ENCODE measurements at places on chromosomes 11 and 22.

- DNase-seq, result no peak
Measured at GRCh38 chr22:33470456-33470855, 412.3 kb upstream of the SYN3 start.

GRCh38 chr11:110337570-110338193 lies 41.3 kb upstream of the RDX start:
- DNase-seq, result no peak

DNA sequence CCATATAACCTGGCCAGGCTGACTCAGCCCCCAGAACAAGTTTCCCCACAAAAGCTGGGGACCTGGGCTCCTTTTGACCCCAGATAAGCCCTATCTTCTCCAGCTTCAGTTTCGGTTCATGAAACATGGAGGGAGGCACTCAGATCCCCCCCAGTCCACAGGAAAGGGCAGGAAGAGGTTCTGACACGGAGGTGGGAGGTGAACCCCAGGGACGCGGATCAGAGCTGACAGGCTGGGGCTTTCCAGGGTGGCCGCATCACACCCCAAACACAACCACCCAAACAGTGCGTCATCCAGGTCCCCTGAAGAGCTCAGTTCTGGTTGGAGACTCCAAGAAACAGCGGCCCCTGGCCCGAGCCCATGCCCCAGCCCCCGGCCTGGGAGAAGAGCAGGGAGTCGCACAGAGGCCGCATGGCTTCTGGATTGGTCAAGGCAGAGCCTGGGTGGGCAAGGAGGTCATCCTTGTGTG lies 44.3 kb upstream of the A4GALT start:
- no peak for DNase-seq

- no peak for DNase-seq
Measured at GRCh38 chr22:22914726-22915669, 27.4 kb downstream of the IGLL5 start.

DNA sequence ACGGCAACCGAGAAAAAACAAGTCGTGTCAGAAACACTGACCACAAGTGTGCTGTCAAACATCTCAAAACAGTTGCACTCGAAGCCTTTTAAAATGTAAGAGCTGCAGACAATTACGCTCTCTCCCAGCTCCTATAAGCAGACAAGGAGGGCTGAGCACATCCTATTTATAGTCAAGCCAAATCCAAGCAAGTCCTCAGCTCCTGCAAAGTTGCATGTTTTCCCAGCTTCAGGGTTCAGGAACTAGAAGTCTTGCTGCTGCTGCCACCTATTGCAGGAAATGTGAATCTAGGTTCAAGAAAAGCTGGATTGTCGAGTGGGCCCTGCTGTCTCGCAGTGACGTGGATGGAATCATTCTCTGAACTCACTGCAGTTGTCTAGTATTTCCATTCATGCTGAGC lies 15.5 kb downstream of the EFCAB6 start:
- no peak for DNase-seq

DNA sequence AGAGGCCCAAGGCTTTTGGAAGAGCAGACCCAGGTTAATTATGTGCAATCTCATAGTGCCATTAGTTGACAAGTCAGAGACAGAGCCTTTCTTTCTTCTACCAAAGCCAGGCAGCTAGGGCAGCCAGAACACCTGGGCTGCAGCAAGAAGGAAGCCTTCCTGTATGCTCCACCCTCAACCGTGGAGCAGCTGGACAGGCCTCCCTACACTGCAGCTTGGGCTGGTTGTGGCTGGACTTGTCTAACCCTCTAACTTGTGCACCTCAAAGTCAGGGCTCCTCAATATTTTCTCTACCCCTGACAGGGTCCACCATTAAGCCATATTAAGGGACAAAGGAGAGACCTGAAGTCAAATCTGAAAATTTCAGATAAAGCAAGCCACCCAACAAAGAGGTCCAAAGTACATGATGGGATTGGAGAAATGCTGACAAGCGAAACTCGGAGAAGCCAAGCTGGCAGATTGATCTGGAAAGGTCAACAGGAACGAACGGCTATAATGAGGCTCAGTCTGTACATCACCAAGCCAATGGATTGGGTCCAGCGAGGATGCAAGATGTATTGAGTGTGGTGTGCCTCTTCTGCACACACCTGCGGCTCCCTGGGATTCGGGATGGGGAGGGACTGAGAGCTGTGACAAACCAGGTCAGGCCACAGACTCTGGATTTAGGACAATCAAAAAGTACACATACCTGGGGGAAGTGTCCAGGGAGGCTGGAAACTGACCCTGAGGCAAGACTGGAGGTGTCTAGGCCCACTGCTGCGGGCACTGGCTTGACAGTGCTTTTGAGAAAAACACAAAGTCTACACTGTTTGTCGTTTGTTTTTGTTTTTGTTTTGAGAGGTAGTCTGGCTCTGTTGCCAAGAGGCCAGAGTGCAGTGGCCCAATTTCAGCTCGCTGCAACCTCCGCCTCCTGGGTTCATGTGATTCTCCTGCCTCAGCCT lies 11.7 kb upstream of the SLC43A3 start:
- no peak for DNase-seq

- DNase-seq, result no peak
Measured at GRCh38 chr22:17627961-17628405, 566 bp downstream of the ATP6V1E1 start.

DNA sequence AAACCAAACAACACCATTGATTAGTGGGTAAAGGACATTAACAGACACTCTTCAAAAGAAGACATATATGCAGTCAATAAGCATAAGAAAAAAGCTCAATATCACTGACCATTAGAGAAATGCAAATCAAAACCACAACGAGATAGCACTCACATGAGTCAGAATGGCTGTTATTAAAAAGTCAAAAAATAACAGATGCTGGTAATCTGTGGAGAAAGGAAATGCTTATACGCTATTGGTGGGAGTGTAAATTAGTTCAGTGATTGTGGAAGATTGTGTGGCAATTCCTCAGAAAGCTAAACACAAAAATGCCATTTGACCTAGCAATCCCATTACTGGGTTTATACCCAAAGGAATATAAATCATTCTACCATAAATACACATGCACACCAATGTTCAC lies 182.6 kb downstream of the TRPC6 start:
- DNase-seq, result no peak

- no peak for DNase-seq
Measured at GRCh38 chr11:12543596-12544415, 130.4 kb upstream of the TEAD1 start.

DNA sequence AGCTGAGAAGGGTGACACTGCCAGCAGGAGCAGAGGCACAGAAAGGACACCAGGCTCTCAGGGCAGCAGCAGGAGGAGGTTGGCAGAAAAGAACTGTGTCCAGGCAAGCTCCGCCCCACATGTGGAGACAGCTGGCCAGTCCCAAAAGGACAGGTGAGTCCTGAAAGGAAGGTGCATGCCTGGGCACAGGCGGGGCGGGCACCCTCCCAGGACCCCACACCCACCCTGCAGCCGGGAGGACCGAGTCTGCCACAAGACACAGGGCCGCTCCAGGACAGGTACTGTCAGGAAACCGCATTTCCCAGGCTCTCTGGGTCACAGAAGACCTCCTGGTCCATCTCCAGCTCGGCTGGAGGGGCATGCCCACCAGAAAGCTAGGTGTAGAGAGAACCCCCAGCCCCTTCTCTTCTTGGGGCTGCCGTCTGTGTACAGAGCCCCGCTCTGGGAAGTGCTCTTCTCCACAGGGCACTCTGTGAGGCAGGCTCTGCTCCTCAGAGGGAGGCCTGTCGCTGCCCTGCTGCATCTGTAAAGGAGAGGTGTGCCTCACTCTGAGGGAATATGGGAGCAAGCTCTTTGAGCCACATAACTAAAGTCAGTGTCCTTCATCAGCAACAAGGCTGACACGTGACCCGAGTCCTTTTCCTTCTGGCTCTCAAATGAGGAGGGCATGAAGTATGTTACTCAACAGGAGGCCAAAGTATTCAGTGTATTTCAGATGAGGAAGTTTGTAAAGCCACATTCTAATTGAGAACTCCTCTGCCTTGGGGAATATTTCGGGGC lies 50.5 kb downstream of the CLTCL1 start:
- DNase-seq, result no peak

GRCh38 chr11:45736424-45736823 lies 68.5 kb upstream of the SLC35C1 start:
- no peak for DNase-seq

DNA sequence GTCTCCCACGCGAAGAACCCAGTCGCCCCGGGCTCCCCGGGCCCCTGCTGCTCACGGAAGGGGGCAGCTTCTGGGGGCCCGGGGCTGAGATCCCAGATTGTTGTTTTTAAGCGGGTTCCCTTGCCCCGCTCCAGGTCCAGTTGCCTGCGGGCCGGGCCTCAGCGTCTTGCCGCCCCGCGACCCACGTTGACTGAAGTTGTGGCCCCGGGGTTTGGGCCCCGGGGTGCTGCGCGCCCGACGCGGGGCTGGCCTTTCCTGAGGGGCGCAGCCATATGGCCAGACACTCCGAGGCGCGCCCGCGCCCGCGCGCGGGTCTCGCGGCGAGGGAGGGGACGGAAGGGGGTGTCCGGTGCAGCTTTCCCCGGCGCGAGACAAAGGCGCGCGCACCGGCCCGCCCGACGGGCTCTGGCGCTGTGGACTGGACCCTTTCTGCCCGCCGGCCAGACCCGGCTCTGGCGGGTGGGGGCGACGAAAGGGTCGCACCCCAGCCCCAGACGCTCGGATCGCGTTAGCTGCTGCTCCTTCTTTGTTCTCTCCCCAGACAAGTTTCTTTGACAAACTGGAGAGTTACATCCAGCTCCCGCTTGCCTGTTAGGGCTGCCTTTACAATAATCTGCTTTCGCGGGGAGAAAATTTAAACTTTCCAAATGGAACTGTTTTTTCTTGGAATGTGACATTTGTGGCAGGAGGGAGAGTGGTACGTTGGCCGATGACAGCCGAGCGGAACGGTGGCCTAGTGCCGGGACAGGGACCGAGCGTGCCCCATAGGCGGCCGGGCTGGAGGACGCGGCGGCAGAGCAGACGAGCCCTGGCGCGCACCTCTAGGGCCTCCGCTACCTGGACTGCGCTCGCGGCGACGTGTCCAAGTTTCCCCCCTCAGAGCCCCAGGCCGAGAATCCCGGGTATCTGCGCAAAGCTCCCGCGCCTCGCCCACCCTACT lies 716 bp downstream of the AMOTL1 start:
- no peak for DNase-seq

GRCh38 chr22:17410576-17410975 lies 41.3 kb downstream of the CECR2 start:
- DNase-seq, result no peak

- no peak for DNase-seq
Measured at GRCh38 chr22:27804470-27805297, 3.1 kb upstream of the MN1 start.

GRCh38 chr11:22431106-22431505 lies 92.9 kb downstream of the SLC17A6 start:
- DNase-seq, result no peak

DNA sequence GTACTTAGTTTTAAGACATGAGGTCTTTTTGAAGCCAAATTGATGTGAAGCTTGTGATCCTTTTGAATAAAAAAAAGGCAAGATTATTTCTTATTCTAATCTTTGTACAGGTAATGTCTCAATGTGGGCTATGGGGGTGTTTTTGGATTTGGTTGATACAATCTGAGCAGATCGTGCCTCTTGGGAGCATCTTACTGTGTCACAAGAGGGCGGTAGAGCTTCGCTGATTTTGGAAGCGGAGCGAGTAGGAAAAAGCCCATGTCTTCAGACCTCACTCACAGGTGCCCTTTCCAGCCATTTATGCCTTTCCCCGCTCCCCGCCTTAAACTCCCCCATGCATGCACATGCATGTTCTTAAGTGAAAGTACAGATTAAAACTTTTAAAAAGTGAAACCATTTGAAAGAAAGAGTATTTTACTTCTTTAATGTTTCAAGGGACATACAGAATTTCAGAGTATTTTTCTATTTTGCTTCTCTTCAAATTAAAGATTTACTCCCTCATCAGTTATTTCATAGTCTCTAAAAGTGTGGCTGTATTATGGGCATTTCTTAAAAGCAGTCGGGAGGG lies 18.8 kb downstream of the DDX25 start:
- DNase-seq, result no peak

DNA sequence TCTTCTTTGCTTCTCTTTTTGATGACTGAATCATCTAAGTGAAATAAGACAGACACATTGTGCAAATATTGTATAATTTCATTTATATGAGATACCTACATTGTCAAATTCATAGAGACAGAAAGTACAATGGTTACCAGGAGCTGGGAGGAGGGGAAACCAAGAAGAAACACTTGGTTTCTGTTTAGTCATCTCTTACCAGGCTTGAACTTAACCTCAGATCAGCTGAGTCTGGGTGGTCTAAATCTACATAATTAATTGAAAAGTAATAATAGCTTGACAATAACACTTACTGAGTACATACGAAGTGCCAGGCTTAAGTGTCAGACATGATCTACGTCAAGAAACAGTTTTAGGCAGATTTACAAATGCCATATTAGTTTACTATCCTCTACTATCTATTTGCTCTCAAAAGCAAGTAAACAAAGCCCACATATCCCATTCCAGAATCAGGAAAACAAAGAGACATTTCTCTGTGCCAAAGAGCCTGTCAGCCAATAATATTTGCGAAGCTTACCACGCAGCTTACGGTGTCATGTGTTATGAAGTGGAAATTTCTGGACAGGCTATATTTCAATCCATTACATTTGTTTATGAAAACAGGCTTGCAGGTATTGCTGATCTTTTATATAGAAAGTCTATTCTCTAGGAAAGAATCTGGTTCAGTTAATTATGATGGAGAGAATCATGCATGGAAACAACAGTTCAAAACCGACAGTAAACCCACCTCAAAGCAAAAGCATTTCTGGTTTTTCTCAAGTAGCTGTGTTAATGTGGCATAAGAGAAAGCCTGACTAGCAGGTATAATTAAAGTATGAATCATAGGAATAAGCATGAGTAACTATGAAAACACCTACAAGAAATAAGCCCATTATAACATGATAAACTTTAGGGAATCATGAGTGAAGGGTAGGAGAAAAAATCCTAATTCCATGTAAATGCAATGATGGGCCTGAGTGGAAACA lies 2.7 kb upstream of the ARHGAP42 start:
- DNase-seq, result no peak

DNA sequence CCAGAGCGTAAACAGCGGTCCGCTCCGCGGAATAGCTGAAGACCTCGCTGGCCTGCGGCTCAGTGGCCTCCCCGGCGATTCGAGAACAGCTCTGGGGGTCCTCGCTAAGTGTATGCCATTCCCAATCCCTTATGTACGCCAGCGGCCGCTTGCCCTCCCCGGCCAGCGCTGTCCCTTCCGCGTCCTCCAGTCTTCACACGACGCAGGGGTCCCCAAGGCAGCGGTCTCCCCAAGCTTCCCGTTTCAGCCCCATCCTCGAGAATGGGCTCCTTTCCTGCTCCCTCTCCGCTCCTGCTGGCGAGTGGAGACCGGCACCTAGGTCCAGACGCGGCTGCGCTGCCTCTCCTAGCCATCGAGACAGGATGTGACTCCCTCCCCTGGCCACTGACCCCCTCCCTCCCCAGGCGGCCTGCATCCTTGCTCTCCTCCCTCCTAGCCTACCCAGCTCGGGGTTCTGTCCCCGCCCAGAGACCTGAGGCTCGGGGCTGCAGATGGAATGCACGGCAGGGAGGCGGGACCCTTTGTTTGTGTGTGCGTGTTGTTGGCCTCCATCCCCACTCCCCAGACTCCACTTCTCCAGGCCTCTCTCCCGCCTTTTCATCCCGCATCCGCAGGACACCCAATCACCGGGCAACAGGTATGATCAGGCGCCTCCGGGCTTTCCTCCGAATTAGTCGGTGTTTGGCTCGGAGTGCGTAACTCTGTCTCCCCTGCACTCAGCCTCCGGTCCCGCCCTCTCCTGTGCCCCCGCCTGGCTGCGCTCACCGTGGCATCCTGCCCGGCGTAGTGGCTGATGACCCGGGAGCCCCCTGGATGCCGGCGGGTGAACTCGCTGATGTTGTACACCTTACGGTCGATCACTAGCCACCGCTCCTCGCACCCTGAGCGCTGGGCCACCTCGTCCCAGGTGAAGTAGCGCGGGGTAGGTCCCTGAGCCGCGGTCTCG lies 740 bp downstream of the FADS1 start:
- no peak for DNase-seq
